ENCODE measurements at places on chromosomes 6 and 20.

GRCh38 chr6:34638834-34639736 lies 57.5 kb downstream of the ILRUN start:
- DNase-seq, result no peak

GRCh38 chr20:58547623-58548475 lies 32.6 kb upstream of the APCDD1L start:
- no peak for DNase-seq

DNA sequence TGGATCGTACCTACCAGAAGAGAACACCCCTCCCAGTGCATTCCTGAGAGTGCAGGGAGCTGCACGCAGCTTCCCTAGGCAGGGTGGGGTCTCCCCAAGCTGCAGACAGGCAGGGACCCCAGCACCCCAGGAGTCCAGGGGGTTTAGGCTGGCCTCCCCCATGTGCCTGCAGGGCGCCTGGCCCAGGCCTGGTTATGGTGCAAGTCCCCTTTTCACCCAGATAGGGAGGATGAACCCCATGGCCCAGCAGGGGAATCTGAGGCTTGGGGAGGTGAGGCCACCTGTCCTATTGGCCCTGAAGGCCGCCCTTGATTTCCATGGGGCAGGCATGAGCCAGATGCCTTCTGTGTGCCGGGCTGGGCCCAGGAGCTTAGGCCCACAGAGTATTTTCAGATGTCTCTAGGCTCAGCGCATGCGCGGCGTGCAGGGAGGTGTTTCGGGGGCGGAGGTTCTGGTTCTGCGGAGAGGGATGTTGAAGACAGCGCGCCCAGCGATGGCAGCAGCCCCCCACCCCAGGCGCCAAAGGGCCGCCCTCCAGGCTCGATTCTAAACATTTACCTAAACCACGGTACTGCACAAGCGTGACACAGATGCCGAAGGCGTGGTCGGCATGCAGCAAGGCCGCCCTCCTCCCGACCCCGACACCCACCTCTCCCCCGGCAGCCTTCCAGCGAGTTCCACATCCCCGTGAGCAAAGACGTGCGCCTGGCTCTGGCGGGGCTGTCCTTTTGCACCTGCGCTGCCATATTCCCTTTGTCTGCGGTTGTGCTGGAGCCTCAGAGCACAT lies 29.4 kb downstream of the COL20A1 start:
- DNase-seq, result no peak

DNA sequence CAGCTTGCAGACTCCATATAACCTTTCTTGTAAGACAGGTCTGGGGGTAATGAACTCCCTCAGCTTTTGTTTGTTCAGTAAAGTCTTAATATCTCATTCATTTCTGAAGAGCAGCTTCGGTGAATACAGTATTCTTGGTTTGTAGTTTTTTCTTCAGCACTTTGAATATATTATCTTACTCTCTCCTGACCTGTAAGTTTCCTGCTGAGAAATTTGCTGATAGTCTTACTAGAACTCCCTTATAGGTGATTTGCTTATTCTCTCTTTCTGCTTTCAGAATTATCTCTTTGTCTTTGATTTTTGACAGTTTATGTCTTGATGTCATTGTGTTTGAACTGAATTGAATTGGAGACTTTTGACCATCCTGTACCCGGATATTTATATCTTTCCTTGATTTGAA lies 35.3 kb upstream of the SLC22A3 start:
- no peak for DNase-seq

DNA sequence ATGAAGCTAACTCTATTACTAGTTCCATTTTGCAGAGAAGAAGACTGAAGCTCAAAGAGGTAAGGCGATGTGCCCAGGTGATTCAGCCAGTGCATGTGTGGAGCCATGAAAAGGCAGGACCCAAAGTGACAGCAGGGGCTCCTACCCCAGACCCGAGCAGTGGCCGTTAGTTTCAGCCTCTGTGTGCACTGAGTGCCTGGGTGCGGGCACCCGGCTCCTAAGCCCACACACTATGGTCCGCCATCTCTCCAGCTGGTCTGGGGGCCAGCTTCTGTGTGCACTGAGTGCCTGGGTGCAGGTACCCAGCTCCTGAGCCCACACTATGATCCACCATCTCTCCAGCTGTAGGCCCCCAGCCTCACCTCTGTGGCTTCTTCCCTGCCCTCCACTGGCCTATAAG lies 123.5 kb upstream of the CST7 start:
- no peak for DNase-seq

DNA sequence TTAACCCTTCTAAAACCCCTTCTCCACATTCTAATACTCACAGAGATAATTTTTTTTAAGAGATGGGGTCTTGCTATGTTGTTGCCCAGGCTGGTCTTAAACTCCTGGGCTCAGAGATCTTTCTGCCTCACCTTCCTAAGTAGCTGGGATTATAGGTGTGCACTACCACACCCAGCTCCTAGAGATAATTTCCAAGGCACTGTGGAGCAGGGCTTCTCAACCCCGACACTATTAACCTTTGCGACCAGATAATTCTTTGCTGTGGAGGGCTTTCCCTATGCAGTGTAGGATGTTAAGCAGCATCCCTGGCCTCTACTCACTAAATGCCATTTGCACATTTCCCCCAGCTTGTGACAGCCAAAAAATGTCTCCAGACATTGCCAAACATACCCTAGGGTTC lies 8.8 kb upstream of the RREB1 start:
- no peak for DNase-seq

- DNase-seq, result no peak
Measured at GRCh38 chr20:48732081-48732829, 95.5 kb downstream of the PREX1 start.

DNA sequence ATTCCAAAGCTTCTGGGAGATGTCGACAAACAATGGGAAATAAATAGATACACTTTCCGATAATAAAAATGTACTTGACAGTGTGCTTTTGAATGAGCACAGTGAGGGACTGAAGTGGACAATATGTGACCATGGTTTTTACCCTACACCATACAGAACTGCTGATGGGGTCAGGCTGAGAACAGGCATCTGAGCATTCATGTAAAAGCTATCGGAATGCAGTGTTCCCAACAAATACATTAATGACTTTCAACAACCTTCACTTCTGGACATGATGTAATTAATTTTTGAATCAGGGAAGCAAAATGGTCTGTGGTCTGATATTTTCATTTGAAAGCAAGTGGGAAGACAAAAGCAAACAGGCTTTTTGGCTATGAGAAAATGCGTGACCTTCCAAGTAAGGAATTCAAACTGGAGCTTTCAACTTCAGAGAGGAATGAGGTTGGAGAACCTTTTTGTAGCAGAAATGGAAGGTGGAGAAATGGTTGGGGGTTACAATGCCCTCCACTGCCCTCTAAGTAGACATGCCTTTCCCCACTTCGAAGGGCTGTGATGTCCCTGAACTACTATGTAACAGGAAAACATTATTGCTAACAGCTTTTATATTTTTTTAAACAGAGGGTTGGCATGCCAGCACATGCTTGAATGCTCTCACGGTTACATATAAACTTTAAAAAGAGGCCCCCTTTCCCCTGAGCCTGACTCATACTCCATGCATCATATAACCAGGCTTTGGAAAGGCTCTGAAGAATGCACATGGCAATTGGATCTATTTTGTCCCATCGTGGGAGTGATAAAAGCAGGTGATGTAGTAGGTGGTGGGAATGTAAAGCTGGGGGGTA lies 203.5 kb upstream of the CITED2 start:
- no peak for DNase-seq

DNA sequence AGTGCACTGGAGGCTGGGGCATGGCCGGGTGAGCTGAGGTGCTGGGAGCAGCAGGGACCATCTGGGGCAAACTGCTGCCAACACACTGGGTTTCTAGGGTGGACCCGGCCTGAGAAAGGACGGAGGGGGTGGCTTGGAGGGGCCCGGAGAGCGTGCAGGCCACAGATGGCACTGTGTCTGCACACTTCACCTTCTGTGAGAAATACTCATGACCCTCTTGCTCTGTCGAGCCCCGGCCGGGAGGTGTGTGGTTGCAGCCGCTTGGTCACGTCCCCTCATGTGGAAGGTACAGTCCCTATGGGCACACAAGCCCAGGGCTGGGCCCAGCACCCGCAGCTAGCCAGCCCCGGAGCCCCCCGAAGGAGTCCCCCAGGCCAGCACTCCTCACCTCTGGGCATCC lies 59.7 kb downstream of the RBM38 start:
- no peak for DNase-seq

- DNase-seq, result no peak
Measured at GRCh38 chr20:2739042-2739398, 46.4 kb downstream of the EBF4 start.

- DNase-seq, result no peak
Measured at GRCh38 chr6:88179692-88180091, 13.5 kb upstream of the CNR1 start.

GRCh38 chr6:49050584-49050983 lies 412.5 kb downstream of the MMUT start:
- no peak for DNase-seq

DNA sequence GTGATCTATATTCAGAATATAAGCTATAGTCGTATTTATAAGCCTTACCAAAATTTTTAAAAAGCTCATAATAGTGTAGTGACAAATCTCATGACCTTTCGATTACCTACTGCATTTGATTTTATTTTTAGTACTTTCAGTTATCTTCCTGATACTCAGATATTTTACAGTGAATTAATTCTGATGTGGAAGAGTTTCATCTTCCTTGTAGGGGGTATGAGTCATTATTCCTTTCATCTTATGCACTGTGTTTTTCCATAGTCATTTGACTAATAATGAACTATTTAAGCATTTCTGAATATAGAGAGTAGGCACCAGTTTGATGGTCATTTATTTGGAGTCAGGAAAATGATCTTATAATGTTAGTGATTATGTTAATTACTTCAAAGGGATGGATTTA lies 36.4 kb downstream of the HDGFL1 start:
- no peak for DNase-seq

DNA sequence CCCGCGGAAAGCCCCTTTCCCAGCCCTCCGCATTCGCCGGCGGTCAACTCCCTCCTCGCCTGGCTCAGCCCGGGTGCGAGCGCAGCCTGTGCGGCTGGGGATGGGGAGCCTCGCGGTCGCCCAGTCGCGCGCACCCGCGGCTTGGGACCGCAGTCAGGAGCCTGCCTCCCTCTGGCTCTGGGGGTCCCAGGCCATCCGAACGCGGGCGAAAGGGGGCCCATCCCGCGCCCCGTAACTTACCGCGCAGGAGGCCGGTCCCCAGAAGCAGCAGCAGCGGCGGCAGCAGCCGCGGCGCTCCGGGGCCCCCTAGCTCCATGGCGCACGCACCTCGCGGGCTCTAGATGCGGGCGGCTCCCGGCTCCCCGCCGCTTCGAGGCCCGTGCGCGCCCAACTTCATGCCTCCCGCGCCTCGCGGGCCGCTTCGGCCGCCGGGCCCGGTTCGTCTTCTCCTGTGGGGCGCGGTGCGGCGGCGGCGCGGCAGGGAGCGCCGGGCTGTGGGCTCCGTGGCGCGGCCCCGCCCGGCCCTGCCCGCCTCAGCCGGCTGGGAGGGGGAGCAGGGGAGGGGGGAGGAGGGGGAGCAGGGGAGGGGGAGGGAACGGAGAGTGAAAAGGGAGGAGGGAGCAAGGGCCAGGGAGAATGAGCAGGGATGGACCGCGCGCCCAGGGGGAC lies at the start of gene CHRNA4:
Gene CHRNA4, minus strand, starts transcription at position 500 of the 669 bp plus-strand sequence. Its CDS starts 184 bp downstream, at position 316.
- no peak for DNase-seq

All from stimulated activated CD8-positive, alpha-beta memory T cell treated with anti-CD3 and anti-CD28 coated beads, Interleukin-2, amount 100 ng/mL, for 1 hour (primary cell).